Muscle of leg (tissue), 16 donors: ENCODE measurements at places on chromosomes 3 and 15. TPM values are rescaled to one million over a fixed set of nuclear protein-coding genes. Genes with fewer than 3 reads are reported as not detected.

The CFAP20DC gene
- total RNA-seq, result 1.5 TPM

The SH3GL3 gene
- 8.6 TPM for total RNA-seq

The CSK gene
- 13.5 TPM for total RNA-seq

The C3orf85 gene
- not detected for total RNA-seq

The LSAMP gene
- 9.8 TPM for total RNA-seq

The EPHA3 gene
- 25.4 TPM for total RNA-seq

The IQGAP1 gene
- 80.6 TPM for total RNA-seq

The ACTRT3 gene
- 3.4 TPM for total RNA-seq

GRCh38 chr3:168984872-168985271, 678.6 kb downstream of the MECOM start:
- H3K4me3 ChIP-seq, result no peak overlapping the region
- H3K27ac ChIP-seq, result no peak overlapping the region
- DNase-seq, result no peak
- no peaks in the 10 kb centered on the region for H3K4me1 ChIP-seq
- H3K36me3 ChIP-seq, result no peaks in the 10 kb centered on the region

GRCh38 chr15:81728726-81729125, 317.1 kb downstream of the MEX3B start:
- H3K36me3 ChIP-seq, result no peaks in the 10 kb centered on the region
- peaks cover 6% of the 10 kb centered on the region for H3K4me1 ChIP-seq
- no peaks in the 10 kb centered on the region for H3K27me3 ChIP-seq

DNA sequence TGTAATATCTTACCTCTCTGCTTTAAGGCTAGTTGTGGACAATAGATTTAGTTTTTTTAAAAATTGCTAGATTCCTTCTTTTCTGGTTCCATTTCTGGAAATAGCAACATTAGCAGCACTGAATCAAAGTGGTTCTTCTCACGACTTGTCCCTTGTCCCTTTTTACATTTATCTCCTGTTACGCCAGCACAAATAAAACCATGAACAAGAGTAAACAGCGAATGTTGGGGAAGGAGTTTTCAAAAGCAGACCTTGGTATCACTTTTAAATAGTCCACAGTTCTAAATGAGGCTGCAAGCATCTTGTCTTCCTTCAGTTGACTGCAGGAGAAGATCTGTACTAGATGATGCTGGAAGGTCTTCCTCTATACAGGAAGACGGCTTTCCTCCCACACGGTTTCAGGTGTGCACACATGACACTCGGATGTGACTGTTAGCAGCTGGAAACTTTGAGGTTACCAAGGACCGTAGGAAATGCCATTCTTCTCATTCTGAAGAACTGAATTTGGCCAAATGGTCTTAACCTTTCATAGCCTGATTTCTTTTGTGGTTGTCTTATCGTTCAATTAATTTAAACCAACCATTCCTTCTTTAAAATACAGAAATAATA, 251.0 kb upstream of the ICE2 start:
- H3K4me3 ChIP-seq, result no peak overlapping the region
- DNase-seq, result no peak
- no peak overlapping the region for H3K27ac ChIP-seq

- peak; percentile 35 for DNase-seq
- H3K36me3 ChIP-seq, result peaks cover 46% of the 10 kb centered on the region
- no peaks in the 10 kb centered on the region for H3K27me3 ChIP-seq
Observed at GRCh38 chr3:97957617-97958311, 14.5 kb downstream of the RIOX2 start.

GRCh38 chr3:42179110-42179725, 86.8 kb downstream of the CCK start:
- peak; percentile 89 for DNase-seq
- peaks cover 16% of the 10 kb centered on the region for H3K36me3 ChIP-seq
- no peaks in the 10 kb centered on the region for H3K27me3 ChIP-seq
- peaks cover 20% of the 10 kb centered on the region for H3K4me1 ChIP-seq
- no peak overlapping the region for H3K4me3 ChIP-seq

DNA sequence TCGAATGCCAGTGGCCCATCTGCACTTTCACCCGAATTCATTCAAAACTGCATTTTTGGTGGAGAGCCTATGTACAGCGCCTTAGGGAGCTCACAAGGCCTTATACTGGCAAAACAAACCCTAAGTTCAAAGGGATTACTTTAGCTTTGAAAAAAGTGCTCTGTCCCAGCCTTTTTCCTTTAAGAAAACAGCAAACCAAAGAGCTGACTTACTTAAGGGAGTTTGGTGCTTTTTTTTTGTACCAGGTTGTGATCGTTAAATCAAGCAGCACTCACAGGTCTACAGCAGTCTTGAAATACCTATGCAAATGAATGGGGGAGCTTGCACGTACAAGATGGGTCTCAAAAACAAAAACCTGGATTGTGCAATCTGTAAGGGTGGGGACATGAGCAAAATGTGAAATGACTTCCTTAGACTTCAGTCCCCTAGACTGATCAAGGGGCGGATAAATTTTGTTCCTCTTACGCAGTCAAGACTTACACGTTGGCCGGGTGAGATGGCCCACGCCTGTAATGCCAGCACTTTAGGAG, 11.6 kb upstream of the PIK3CB start:
- no peaks in the 10 kb centered on the region for H3K27me3 ChIP-seq
- peaks cover 2% of the 10 kb centered on the region for H3K4me1 ChIP-seq
- no peak for DNase-seq
- H3K36me3 ChIP-seq, result no peaks in the 10 kb centered on the region
- H3K27ac ChIP-seq, result no peak overlapping the region

DNA sequence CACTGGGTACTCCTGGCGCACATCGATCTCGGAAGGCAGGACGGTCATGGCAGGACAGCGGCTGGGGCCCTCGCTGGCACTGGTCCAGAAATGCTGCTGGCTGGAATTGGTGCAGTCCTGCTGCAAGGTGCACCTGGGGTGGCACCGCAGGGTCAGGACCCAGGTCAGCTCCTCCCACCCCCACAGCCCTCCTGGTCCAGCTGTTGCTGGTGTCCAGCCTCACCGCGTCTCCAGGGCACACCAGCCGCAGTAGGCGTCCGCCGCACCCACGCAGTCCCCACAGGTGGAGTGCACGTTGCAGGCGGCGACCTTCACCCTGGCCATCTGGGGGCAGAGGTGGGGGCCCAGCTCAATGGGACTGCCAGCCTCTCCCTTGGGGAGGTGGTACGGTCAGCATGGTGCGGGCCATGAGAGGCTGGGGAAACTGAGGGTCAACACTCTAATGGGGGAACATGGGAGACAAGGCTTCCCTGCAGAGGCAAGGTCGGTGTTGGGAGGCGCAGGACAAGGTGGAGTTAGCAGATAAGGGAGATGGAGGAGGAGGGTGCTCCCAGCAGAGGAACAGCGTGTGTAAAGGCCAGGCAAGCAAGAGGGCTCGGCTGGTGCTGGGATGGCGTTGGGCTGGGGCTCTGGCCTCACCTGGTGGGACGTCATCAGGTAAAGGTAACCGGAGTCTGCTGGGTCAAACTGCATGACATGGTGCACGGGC, 20.4 kb downstream of the PLXND1 start:
- no peak for DNase-seq
- H3K36me3 ChIP-seq, result peaks cover 61% of the 10 kb centered on the region
- no peak overlapping the region for H3K4me3 ChIP-seq
- no peak overlapping the region for H3K27ac ChIP-seq
- peaks cover 18% of the 10 kb centered on the region for H3K4me1 ChIP-seq

- peaks cover 12% of the 10 kb centered on the region for H3K4me1 ChIP-seq
- DNase-seq, result peak; percentile 30
- H3K36me3 ChIP-seq, result no peaks in the 10 kb centered on the region
- no peaks in the 10 kb centered on the region for H3K27me3 ChIP-seq
- peak overlapping the region; percentile 100 for H3K27ac ChIP-seq
Observed at GRCh38 chr3:38163841-38164642, 1.3 kb upstream of the OXSR1 start.

DNA sequence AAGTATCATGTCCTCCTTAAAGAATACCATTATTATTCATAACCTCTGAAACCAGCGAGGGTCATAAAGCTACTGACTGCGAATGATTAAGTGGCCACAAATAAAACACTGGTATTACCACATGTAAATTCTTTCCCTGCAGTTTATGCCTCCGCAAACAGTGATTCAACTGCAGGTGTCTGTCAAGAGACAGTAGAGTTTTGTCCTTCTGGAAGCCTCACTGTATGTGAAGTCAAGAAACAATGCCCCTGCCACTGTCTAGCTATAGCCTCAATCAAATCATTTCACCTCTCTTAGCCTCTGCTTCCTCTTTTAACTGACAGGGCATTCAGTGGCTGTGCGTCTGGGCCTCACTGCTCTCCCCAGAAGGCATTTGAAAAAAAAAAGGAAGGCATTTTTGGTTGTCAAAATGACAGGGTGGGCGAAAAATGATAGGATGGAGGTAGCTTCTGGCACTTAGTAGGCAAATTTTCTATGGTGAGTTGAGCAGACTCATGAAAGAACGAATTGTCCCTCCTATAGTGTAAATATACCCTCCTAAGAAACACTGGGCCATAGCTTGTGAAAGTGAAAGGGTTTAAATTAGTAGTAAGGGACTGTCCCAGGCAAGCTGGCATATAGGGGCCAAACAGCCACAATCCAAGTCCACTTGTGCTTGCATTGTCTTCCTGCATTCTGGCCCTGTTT, 66.7 kb downstream of the FILIP1L start:
- no peaks in the 10 kb centered on the region for H3K27me3 ChIP-seq
- peaks cover 14% of the 10 kb centered on the region for H3K4me1 ChIP-seq
- no peak for DNase-seq
- H3K4me3 ChIP-seq, result no peak overlapping the region
- H3K27ac ChIP-seq, result peak overlapping the region; percentile 31

DNA sequence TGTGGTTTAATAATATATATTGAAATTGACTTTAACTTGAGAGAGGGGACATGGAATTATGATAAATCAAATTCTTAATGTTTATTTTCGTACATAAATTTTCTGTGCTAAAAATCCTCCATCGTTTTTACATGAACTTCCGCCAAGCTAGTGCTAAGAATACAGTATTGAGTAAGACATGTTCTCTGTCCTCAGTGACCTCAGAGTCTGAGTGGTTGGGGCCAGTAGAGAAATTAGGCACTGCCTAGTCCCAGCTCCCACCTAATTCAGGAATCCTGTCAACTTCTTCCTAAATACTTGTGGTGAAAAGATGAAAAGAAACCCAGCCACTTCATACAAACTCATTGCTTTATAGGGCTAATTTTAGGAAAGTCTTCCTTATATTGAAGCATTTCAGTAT, 110.3 kb downstream of the PPP2R3A start:
- peaks cover 3% of the 10 kb centered on the region for H3K36me3 ChIP-seq
- no peaks in the 10 kb centered on the region for H3K4me1 ChIP-seq
- no peak overlapping the region for H3K27ac ChIP-seq
- no peaks in the 10 kb centered on the region for H3K27me3 ChIP-seq

DNA sequence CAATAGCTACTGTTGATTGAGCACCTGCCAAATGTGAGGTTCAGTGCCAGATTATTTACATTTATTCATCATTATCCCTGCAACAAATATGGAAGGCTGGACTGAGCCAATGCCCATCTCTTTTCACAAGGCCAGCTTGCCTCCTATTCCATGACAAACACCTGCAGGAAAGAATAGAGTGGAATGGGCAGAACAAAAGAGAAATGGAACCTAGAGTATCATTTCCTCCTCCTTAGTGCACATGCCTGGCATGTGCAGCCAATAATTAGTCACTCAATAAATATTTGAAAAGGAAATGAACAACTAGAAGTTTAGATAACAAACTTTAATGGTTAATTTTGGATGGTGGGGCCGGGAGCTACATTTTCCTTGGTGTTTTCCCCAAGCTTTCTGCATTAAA, 61.4 kb upstream of the MYRIP start:
- no peaks in the 10 kb centered on the region for H3K4me1 ChIP-seq
- no peaks in the 10 kb centered on the region for H3K27me3 ChIP-seq
- H3K4me3 ChIP-seq, result no peak overlapping the region
- H3K36me3 ChIP-seq, result no peaks in the 10 kb centered on the region
- no peak for DNase-seq

GRCh38 chr15:68815598-68815997, 5.1 kb downstream of the ANP32A start:
- peaks cover 42% of the 10 kb centered on the region for H3K4me1 ChIP-seq
- no peak overlapping the region for H3K4me3 ChIP-seq
- DNase-seq, result no peak
- H3K27ac ChIP-seq, result no peak overlapping the region
- H3K27me3 ChIP-seq, result no peaks in the 10 kb centered on the region
- H3K36me3 ChIP-seq, result peaks cover 8% of the 10 kb centered on the region

DNA sequence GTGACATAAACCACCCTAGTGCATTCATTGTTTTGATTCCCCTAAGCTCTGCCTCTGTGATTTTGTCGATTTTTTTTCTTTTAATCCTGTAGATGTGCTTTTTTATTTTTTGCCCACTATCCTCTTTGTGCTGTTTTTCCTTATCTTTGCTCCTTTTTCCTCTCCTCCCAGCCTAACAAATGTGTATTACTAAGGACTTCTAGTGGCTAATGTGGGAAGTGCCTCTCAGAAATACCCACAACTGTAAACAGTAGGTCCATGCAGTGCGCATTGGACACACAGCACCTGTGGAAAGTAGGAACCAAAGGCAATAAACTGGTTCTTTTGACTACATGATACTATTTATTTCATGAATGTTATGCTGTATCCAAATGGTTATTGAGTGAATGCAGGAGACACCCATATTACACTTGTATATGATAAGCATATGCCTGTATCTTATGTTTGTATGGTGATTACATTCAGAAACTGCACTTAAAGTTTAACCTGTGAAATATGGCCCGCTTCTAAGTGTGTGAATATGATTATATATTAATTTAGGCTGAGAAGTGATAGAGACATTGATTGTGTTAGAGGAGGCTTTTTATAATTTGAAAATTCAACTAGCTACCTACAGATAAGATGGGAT, 147.8 kb downstream of the PLCL2 start:
- no peaks in the 10 kb centered on the region for H3K36me3 ChIP-seq
- peak; percentile 57 for DNase-seq
- no peak overlapping the region for H3K4me3 ChIP-seq
- no peaks in the 10 kb centered on the region for H3K27me3 ChIP-seq

DNA sequence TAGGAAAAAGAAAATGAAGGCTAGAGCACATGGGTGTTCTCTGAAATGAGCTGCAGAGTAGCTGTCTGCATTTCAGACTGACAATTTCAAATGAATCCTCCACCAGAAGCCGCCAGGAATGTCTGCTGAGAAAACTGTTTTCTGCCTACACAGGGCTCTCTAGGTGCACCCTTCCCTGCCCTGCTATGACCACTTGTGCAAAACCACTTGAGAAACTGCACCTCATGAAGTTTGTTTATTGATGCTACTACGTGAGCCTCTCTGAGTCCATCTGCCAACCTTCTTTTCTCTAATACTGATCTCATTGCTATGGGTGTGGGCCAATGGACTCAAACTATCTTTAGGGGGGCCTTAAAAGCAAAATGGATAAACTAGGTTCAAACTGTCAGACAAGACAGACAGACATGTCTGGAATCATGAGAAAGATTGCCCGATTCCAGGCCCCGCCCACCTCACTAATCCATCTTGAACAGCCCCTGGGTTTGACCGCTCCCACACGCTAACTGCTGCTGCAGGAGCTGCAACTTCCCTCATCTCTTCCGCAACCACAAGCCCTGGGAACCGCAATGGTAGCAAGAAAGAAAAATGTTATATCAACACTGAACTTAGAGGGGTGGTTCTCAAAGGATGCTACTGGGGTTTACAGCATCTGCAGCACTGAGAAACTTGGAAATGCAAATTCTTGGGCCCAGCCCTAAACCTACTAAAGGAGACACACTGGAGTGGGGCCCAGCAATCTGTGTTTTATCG, 9.0 kb upstream of the CD47 start:
- no peaks in the 10 kb centered on the region for H3K36me3 ChIP-seq
- no peak overlapping the region for H3K4me3 ChIP-seq
- H3K27me3 ChIP-seq, result no peaks in the 10 kb centered on the region
- H3K27ac ChIP-seq, result no peak overlapping the region
- peaks cover 6% of the 10 kb centered on the region for H3K4me1 ChIP-seq
- DNase-seq, result no peak
